ENCODE measurements at places on chromosomes 4 and X.

DNA sequence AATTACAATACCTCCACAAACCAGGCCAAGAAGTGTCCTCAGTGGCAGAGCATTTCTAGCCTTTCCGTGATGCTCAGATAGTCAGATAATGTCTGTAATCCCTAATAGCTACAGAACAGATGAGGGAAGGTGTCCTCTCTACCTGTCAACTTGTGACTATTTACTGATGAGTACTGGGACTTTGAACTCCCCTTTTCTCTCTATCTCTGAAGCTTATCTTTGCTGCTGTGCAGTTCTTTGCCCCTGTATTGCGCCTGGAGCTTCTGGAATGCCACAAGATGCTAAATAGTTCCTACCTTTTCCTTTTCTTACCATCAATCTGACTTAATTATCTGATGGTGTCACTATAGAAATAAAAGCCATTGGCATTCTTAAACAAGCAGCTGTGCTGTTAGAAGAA lies 30.5 kb downstream of the FGF2 start:
- no peak for DNase-seq

DNA sequence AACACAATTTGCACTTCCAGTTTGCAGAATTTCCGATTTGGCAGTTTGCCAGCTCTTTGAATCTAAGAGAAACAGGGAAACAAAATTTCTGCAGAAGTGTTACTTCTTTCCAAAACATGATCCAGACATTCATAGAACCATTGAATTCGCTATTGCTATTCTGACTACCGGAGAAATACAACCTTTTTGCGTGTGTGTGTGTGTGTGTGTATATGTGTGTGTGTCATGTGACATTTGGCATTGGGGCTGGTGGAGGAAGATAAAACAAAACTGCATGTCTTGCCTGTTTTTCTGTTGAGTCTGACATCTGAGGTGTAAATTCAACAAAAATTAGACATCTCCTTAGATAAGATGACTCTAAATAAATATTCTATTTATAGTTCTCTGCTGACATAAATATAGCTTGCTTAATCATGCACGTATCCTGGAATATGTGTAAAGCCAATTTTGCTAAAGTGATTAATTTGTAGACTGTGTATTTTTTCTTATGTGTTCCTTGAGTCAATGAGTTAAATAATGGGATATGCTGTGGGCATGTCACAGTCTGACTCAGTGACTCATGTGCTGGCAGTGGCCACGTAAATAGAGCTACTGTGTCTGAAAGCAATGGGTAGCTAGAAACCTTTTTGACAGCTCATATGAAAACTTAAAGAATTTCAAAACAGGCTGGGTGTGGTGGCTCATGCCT lies 98.9 kb downstream of the HPGD start:
- no peak for DNase-seq

GRCh38 chr4:168917138-168917779 lies 92.8 kb downstream of the CBR4 start:
- DNase-seq: no peak

DNA sequence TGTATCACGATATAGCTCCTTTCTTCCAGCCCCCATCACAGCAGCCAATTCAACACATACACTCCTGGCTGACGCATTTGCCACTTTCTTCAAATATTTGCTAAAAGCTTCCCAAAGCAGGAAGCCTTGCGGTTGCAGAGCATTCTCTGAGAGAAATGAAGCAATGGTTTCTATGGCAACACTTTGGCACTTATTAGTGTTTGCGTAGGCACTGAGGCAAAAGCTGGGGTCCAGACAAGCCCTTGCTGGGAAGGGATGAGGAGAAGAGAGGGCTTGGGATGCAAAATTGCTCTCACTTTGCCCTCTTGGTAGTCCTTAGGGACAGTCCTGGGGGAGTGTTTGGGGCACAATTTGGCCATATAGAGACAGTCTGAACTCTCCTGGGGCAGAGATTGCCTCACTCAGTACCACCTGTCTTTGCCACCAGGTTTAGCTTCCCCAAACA lies 55.0 kb upstream of the PAK3 start:
- DNase-seq: no peak

DNA sequence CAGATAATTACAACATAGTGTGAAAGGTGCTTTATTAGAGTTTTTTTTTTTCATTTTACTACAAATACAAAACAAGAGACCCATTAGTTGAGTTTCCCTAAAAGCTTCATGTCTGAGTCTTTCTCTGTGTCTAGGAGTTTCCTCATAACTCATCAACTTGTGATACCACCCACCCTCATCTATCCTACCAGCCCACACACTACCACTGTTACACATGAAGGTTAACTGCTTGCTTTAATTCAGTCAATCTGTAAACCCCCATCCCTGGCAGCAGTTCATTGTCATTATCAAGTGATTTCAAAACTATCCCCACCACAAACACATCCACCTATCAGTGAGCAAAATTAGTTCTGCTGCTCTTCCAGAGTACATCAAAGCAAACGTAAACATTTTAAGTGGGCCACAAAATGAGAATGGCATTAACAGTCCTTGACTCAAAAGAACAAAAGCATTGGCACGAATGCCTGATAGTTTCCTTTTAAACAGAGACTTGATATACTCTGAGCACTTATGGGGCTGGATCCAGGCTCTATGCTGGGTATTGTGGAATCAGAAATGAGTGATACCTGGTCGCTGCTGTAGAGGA lies 331.6 kb upstream of the FAM241A start:
- no peak for DNase-seq

DNA sequence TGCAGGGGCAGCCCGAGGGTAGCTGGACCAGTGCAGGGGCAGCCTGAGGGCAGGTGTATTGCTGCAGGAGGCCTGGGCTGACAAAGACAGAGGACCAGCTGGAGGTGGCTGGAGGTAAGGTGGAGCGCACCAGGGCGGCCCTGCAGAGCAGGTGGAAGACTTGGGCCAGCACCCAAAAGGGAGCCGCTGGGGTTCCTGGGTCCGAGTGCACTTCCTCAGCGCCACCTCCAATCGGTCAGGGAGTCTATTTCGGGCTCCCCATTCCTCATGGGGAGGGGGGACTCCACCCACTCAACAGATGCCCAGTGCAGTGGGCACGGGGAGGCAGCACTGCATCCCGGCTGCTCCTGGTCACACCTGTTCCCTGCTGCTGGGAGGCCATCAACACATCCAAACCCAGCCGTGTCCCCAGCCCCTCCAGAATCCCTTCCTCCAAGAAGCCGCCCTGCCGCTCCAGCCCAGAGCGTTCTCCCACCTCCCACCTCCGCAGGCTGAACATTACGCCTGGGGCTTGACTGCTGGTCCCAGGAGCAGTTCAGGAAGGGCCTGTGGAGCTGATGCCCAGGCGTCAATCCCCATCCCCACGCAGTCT lies 1.5 kb downstream of the LRPAP1 start:
- no peak for DNase-seq

DNA sequence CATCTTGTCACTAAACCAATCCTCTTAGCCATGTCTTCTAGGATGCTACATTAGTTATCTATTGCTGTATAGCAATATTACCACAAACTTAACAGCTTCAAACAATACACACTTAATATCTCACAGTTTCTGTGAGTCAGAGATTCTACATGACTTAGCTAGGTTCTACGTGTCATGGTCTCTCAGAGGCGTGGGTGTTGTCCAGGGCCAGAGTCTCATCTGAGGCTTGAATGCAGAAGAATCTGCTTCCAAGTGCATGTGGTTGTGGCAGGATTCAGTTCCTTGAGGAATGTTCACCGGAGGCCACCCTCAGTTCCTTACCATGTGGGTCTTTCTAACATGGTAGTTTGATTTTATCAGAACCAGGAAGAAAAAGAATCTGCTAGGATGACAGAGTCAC lies 26.4 kb downstream of the PPP1R2C start:
- DNase-seq: no peak

DNA sequence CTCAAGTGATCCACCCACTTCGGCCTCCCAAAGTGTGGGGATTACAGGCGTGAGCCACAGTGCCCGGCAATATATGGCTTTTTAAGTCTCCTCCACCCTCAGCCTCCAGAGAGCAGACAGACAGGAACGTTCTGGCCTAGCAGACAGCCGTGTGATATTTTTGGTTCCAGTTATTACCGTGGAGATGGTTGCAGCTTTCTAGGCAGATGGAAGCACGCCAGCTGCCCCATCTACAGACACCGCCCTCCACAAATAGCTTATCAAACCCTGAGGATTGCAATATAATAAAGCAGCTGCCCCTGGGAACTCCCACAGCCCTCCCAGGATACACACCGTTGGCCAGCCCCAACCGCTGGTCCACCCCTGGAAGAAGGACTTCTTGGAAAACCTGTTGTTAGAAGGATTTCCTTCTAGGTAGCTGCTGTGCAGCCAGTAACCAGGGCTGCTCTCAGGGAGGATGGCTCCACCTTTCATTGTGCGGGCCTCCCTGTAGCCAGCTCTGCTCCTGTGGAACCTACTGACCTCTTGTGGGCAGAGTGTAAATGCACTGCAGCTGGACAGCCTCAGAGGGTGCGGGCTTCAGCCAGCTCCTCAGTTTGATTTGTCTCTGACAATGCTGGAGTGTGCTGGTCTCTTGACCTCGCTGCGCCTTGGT lies 44.0 kb downstream of the SLC25A5 start:
- DNase-seq: peak; percentile 38

- DNase-seq: peak; percentile 17
These were observed 91.9 kb downstream of the CHST7 start for GRCh38 chrX:46665232-46666152.

Measured in NCI-H1436 treated with DMSO at 0.1 percent for 48 hours (cell line).